ENCODE measurements at places on chromosomes 12 and 14.

GRCh38 chr14:74348735-74349463, 628 bp downstream of the VRTN start:
- no peak for DNase-seq

- no peak for DNase-seq
These were observed 25.4 kb upstream of the SMAGP start for GRCh38 chr12:51295651-51296050.

DNA sequence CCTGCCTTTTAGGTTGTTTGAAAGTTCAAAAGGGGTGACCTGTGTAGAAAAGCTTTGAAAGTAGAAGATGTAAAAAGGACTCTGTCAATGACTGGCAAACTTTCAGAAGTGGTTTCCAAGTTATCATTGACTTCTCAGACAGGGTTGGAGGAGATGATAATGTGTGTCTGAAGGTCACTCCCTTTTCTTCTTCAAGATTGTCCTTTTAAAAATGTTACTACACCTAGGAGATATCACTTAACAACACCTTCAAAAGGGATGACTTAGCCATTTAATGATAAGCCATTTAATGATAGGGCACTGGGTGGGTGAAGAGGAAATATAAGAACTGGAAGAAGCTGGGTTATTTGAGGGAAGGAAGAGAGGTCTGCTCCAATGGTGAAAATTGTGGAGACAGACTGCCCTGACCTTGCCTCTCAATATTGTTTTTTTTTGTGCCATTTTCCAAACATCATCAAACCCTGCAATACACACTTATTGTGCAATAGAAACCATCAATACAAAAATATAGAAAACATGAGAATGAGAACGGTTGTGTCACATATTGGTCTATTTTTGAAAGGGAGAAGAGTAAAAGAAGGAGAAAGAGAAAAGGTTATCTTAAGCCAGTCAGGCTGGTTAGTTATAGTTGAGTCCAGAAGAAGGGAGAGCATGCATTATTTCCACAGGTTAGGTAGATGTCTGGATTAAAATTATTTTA, 38.8 kb downstream of the BEST3 start:
- no peak for DNase-seq

DNA sequence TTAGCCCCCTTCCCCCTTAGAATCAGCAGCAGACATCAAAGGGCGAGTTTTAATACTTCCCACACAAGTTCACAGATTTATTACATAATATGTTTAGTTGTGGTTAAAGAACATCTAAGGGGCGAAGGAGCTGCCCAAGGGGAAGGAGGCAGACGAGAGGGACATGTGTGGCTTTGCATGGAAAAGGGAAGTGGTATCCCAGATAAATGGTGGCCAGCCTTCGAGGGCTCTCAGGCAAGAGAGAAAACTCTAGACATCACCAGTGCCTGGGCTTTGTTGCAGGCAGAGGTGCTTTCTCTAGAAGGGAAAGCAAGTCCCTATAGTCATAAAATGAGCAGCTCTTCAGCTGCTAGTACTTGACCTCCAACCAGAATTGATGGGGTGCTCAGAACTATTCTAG, 121.2 kb downstream of the CACNA1C start:
- no peak for DNase-seq

DNA sequence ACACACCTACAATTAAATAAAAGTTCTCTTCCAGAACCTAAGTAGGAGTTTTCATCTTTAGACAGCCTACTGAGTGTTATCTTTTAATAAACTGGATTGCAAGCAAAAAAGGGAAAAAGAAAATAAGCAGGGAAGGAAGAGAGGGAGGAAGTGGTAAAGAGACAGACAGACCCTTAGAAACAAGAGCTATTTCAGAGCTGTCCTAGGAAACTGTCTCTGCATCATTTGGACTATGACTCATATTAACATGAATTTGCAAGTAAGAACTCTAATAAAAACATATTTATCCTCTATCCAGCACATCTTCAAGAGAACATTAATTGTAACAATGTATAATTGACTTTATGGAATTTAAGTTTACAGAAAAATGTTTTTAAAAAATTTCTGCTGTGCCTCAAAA, 438.8 kb upstream of the USP15 start:
- DNase-seq: no peak

DNA sequence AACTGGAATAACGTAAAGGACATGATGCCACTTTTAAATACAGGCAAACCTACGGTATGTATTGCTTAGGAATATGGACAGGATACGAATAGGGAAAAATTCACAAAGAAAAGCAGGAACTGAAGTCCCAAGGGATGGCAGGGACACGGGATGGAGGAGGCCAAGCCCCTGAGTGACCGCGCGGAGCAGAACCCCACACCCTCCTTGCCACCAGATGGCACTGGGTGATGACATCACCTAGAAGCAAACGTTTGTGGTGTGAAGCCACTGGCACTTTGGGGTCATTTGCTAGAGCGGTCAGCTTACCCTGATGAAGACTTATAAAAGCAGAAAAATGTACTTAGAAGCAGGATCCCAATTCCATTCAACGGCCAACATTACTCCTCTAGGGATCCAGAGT, 9.4 kb downstream of the DHX37 start:
- no peak for DNase-seq

DNA sequence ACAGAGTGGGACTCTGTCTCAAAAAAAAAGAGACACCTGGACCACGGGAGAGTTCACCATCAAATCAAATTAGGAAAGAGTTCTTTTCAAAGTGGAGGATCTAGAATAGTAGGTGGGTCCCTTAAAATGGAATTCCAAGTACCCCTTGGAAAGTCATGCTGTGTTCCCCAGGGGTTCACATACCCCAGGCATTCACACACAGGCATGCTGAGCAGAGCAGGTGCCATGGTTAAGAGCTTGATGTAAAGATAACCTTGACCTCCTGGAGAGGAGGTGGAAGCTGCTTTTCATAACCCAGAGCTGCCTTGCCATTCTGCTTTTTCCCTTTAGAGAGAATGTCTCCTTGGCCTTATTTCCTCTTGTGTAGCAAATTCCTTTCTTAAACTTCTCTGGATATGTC, 14.2 kb upstream of the SRSF5 start:
- DNase-seq: no peak

- peak; percentile 72 for DNase-seq
These were observed 94.2 kb downstream of the SINHCAF start for GRCh38 chr12:31231611-31232360.

Data from vagina (tissue), 2 donors.